ENCODE measurements at places on chromosomes 2 and 18.

DNA sequence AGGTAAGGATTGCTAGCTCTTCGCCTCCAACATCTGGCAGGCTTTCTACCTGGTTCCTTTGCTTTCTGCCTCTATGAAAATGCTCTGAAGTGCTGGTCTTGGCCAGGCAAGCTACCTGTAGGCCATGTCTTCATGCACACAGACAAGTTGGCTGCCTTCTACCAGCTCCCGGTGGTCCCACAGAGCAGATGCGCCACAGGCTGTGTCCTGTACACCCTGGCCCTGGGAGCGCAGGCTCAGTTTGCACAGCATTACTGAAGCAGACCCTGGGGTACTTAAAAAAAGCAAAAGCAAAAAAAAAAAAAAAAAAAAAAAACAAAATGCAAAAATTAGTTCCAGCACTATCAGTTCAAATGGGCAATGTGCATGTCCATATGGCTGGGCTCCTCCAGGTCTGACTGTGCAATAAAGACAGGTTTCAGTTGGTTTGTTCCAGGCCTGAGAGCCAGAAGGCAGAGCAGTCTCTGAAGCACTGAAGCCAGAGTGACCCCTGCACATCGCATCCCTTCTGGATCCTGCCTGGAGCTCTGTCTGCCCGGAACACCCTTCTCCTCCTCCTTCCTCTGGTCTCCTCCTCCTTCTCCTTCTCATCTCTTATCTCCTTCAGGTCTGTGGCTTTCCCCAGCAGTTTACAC is 288.0 kb upstream of the REV1 start:
- no peak for DNase-seq

DNA sequence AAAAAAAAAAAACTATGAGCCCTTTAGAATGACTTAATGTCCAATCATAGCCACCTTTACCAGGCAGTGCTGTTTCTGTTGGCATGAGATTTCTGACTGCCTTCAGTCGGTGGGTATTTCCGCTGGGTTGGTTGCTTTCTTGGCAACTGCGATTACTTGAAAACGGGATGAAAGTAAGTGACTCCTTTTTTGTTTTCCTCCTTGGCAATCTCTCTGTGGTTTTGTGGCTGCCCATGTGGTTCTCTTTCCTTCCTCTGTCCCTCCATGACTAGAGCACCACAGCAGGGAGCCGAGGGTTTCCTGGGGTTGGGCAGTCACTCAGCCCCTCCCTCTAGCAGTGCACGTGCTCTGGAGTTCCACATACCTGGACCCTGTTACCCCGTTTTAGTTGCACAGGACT is 112.1 kb downstream of the KLHL29 start:
- peak; percentile 7 for DNase-seq

GRCh38 chr2:134169788-134170187 is 84.1 kb upstream of the MGAT5 start:
- no peak for DNase-seq

DNA sequence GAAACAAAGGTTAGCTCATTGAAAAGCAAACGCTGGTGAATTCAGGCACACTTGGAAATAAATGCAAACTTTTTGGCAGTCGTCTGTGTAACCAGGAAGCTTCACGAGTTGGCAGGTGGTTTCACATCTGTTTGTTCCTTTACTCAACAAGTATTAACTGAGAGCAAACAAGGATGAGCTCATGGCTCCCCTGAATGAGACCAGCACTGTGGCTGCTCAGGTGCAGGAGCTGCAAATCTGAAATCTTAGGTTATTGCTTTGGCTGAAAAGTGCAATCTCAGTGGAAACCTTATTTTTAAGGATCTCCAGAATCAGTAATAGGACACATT is 46.3 kb downstream of the SH3RF3 start:
- DNase-seq, result no peak

DNA sequence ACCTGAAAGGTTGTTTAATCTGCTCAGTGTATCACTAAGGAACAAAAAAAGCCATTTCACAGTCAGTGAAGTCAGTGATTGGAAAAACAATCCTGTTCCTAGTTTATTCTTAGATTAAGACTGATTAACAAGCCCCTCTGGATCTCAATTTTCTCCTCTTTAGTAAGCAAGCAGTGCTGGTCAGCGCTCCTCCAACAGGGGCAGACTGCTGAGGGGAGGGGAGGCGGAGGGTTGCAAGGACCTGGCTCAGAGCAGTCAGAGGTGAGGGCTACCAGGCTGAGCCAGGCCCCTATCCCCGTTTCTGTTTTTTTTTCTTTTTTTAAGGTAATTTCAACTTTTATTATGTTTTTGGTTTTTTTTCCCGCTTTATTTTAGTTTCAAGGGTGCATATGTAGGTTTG is 24.7 kb upstream of the KCNS3 start:
- DNase-seq, result no peak

DNA sequence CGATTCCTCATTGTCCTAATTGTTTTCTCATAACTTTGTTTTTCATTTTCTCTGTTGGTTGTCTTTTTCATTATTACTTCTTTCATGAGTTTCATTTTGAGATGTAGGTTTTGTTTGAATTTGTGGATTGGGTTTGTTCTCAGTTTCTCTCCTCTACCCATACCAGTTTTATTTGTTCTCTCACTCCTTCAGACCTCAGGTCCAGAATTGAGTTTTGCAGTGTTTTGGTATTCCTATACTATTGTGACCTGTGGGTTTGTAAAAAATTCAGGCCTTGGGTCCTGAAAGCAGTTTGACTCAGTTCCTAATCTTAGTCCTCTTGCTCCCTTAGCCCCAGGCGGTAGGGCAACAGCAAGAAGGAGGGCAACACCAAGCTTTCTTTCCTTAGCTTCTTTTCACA is 28.3 kb upstream of the UBE2E3 start:
- no peak for DNase-seq

DNA sequence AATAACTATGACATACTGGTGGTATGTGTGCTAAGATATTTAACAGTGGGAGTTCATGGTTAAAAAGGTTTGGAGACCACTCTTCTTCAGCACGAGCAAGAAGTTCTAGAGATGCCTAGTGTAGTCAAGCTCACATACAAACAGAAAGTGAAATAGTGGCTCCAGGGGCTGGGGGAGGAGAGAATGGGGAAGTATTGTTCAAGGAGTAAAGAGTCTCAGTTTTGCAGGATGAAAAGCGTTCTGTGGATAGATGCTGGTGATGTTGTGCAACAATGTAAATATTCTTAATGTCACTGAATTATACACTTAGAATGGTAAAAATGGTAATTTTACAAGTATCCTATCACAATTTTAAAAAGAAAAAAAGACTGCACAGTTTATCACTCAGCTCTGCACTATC is 29.0 kb upstream of the EPAS1 start:
- no peak for DNase-seq

DNA sequence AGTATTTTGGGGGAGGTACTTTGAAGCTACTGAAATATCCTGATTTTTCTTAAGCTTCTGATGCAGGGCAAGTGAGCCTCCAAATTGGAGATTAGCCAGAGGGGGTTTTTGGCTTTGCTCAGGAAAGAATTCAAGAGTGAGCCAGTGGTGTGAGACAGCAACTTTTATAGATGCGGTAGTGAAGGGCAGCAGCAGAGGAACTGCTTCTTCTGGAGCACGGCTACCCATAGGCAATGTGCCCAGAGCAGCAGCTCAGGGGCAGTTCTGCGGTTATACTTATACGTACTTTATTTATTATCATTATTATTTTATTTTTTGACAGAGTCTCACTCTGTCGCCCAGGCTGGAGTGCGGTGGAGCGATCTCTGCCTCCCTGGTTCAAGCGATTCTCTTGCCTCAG is 19.8 kb upstream of the NT5DC4 start:
- no peak for DNase-seq

DNA sequence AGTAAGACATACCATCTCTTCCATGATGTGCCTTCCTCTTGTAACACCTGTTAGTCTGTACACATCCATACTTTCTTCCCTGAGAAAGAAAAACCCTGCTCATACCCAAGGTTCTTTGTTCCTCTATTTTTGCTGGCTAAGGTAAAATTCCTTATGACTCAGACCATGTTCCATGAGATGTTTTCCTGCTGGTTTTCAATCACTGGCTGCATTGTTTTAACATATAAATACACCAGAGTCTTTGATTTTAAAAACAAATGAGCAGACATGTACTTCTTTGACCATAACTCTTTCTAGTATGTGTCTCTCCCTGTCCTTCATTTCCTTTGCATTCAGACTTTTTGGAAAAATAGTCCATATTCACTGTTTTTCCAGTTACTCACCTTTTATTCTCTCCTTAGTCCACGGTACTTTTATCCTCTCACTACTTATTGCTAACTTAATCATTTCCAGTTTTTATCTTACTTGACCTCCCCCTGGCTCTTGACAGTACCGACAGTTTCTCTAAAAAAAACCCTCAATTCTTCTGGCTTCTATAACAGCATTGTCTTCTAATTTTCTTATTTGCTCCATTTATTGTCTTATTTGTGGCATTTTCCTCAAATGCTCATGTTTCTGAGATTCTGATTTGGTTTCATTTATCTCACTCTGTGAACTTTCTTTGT is 4.3 kb downstream of the VAPA start:
- no peak for DNase-seq

DNA sequence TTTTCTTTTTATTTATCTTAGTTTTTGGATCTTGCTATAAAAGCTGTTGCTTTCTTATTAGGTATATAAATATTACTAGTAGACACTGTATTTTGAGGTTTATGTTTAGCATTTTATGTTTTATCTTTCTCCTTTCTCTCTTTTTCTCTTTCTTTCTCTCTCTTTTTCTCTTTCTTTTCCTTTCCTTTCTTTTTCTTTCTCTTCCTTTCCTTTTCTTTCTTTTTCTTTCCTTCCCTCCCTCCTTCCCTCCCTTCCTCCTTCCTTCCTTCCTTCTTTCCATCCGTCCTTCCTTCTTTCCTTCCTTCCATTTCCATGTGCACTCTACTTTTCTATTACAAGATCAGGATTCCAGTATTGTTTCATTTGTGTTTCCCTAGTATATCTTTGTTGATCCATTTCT is 814.8 kb downstream of the KCNJ3 start:
- DNase-seq, result no peak

DNA sequence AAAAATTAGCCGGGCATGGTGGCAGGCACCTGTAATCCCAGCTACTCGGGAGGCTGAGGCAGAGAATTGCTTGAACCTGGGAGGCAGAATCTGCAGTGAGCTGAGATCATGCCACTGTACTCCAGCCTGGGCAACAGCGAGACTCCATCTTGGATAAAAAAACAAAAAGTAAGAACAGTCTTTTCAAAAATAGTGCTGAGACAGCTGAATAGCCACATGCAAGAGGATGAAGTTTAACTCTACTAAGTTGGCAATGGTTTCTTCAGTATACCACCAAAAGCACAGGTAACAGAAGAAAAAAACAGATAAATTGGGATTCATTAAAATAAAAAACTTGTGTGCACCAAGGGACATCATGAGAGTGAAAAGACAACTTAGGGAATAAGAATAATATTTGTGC is 112.4 kb downstream of the HS6ST1 start:
- no peak for DNase-seq

DNA sequence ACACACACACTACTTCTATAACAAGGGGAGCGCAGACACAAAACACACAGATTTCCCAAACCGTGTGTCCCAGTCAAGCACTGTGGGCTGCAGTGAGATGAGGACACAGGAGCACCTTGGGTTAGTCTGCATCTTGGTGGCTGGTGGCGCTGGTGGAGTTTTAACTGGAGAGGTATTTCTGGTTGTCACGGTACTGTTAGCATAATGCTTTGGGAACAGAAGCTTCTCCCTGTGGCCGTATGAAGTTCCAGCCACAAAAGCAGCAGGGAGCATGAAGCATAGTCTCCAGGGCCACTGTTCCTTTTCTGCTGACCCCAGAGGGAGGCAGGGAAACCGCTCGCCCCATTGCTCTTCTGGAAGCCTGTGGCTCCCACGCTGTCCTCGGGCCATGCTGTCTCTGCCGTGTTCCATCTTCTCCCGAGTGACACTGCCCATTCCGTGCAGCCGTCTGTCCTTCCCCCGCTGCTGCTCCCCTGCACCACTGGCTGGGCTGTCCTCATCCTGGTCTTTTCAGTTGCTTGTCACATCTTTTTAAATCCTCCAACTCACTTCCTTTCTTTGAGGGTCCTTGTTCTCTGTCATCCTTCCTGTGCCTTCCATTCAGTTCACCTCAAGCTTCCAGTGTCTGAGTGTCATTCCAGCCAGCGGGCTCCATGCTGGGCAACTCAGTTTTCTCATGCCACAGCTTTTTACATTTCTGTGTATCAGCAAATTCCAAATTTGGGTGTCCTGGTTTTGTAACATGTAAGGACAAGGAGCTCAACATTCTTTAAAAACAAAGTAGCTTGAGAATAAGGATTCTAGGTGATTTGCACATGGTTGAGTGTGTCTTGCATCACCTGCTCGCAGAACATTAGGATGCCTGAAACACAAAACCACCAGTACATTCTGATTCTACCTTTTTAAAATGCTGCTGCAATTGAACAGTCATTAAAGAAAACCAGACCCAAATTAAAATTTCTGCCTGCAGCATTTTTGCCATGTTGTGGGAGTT is 125.0 kb downstream of the MTCL1 start:
- no peak for DNase-seq

GRCh38 chr2:152200565-152201465 is 25.3 kb upstream of the STAM2 start:
- DNase-seq, result peak; percentile 87

GRCh38 chr2:233119806-233120205 is 59.7 kb downstream of the INPP5D start:
- no peak for DNase-seq

DNA sequence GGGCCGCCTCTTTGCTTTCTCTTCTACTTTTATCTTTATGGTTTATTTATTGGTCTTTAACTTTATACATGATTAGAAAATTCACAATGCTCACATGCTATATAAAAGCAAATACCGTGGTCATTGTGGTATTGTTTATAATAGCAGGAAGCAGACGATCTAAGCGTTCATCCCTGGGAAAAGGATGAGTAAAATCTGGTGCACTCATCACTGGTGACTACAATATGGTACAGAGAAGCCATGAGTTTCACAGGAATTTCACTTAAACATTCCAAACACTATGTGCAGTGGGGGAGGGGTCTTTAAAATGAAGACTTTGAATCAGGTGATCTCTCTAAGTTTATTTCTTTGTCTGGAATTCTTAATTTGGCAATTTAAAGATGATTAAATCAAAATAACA is 97.9 kb downstream of the SCN3A start:
- no peak for DNase-seq

- DNase-seq, result no peak
Measured at GRCh38 chr2:236790963-236791362, 221.3 kb downstream of the ACKR3 start.

DNA sequence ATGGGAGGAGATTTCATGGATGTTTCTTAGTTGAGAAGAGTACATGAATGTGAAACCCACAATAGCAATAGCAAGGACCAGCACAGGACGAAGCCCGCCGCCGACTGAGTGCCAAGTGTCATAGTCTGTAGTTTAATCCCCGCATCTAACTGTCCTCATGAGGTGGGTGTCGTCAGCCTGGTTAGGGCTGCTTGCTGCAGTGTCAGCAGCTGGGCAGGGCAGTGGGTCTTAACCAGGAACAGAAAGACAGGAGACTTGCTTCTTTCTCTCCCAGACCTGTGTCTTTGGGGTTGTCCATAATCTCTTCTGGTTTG is 146.6 kb downstream of the VAPA start:
- DNase-seq, result no peak

- no peak for DNase-seq
Measured at GRCh38 chr2:47150175-47150574, 4.9 kb downstream of the STPG4 start.

All from GM04503 (cell line).